Fibroblast of skin of back (primary cell): ENCODE measurements at places on chromosomes 3 and 15.

- peak; percentile 14 for DNase-seq
These were observed 103.8 kb upstream of the PRICKLE2 start for GRCh38 chr3:64329037-64329436.

DNA sequence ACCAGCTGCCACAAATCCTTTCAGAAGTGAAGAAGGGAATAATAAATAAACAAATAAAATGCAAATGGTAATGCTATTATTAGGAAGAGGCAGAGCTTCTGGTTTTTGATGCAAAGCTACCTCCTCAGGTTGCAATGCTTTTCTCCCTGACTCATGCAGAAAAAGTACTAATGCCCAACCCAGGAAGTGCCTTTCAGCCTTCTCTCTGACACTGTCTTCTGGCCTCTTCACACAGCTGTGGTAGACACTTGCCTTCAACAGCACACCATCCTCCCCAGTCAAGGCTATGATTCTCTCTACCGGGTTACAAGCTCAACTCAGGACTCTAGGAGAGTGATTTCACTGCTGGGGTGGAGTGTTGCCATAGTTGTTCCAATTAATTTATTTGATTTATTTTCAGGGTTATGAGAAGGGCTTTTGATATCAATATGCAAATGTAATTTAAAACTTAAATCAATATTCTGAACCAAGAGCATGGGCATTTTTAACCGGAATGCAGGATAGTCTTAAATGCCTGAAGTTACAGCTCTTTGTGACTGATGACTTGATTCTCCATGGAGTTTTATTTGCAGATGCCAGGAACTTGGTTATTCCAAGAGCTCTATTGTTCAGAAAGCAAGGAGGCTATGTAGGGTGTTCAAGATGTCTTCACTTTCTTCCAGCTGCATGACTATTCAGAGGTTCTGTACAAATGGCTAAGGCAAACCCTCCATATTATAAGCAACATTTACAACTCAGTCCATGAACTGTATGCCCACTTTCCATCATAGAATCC, 27.1 kb upstream of the GALNT15 start:
- DNase-seq = peak; percentile 59

DNA sequence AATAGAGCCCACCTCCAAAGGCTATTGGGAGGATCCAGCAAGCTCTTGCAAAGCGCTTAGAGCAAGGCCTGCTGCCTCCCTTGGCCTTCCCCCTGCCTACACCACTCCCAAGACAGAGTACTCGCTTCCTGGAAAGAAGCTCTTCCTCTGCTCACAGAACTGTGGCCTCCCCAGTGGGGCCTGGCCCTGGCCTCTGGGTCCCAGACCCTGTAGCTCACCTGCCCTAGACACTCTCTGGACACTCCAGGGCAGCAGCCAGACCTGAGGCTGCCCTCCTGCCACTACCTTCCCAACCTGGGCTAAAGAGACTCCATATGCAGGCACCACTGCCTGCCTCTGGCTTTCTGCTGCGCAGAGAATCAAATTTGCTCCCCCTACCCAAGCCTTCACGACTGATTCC, 49.9 kb downstream of the GRIP2 start:
- DNase-seq = no peak

GRCh38 chr3:188284455-188285212, 130.7 kb downstream of the LPP start:
- no peak for DNase-seq

- no peak for DNase-seq
These were observed 243.8 kb downstream of the SOX2 start for GRCh38 chr3:181955566-181955965.

DNA sequence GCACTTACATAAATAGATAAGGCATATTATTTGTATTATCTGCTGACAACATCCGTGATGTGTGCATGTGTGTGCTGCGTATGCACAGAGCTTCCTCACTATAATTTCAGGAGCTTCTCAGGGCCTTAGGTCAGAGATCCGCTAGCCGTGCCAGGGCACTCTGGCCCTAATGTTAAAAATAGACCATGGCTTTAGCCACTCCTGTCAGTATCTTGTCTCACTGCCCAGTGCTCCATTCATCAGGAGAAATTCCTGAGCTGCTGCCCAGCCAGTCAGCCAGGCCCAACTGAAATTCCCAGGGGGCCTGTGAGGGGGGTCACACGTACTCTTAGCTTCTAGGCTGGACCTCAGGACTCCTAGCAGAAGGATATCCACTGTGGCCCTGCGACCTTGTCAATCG, 70.0 kb upstream of the ABHD2 start:
- peak; percentile 72 for DNase-seq

DNA sequence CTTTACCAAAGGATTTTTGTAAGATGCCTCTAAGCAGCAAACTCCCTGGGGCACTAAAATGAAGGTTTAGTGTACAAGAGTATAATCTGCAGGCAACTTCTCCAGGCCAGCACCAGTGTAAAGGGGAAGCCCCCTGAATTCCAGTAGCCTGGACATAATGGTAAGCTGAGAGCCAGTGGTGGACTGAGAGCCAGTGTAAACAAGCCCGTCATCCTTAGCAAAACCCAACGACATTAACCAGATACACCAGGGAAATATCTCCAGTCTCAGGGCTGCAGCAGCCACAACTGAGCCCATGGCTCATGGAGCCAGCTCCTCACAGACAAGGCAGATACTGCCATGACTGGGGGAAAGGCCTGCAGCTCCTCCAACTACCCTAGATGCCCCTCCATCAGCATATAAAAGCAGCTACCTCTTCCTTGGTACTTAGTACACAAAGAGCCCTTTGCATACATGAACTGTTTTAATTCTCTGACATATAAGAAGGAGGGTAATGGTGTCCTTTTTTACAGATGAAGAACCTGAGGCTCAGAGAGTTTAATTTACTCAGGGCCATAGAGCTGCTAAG, 21.7 kb downstream of the PARP16 start:
- DNase-seq = no peak

DNA sequence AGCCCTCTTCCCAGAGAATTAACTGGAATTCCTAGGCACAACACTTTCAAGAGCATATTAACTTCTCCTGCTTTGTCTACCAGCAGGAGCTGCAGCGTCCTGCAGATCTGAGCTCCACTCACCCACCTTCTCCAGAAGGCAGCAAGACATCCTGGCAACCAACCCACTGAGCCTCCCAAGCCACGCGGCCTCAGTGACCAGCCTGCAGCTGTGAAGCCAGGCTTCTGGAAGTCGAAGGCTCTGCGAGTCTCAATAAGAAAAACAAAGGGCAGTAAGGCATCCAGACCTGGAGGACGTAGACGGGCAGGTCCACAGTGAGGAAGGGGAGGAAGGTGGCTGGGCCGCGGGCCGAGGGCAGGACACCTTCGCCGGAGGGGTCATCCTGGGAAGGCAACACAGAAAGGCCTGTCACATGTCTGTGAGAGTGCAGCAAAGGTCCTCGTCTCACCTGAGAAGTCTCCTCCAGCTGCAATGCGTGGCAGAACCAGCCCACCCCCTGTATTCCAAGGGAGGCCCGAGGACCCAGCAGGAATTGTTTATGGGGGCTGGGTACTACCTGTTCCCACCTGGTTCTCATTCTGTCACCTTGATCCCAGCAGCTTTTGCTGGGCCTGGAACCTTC, 36.2 kb downstream of the ZXDC start:
- no peak for DNase-seq

DNA sequence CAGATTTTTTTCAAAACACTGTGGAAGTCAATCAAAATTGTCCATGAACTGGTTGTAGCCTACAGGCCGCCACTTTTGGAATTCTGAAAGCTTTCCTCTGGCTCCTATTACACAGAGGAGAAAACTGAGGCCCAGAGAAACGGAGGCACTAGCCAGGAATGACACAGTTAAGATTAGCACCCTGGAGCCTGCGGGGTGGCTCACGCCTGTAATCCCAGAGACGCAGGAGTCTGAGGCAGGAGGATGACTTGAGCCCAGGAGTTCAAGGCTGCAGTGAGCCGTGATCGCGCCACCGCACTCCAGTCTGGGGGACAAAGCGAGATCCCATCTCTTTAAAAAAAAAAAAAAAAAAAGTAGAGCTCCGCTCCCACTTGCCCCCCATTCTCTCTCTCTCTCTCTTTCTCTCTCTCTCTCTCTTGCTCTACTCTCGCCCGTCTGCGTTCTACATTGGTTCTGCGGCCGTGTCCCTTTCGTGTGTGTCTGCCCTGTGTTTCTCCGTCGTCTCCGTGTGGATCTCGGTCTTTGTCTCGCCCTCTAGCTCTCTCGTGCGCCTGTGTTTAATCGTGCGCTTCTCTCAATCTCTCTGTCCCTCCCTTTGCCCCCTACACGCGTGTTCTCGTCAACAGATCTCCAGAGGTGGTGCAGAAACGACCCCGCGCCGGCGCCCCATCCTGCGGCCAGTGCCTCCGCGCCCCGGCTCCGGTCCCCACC, 512 bp upstream of the TRH start:
- no peak for DNase-seq

DNA sequence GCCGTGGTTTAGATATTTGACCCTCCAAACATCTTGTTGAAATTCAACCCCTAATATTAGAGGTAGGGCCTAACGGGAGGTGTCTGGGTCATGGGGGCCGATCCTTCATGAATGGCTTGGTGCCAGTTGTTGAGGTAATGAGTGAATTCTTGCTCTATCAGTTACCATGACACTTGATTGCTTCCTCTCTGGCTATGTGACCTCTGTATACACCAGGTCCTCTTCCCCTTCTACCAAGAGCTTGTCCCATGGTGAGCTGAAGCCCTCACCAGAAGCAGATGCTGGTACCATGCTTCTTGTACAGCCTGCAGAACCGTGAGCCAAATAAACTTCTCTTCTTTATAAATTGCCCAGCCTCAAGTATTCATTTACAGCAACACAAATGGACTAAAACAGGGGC, 41.8 kb upstream of the TIPARP start:
- no peak for DNase-seq

DNA sequence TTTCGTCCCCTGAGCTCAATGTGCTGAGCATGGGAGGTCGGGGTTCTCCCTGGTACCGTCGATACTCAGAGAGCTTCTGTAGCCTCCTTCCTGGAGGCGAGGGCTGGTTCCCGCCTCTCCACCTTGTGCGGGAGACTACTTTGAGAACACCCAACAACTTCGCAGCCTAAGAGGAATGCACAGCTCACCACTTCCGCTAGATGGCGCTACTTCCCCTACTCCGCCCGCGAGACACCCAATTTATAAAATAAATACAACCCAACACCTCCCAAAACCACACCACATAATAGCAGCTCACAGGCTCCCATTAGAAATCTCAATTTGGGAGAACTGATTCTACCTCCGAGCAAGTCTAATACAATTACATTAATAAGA, 1.2 kb downstream of the RGMA start:
- peak; percentile 57 for DNase-seq

DNA sequence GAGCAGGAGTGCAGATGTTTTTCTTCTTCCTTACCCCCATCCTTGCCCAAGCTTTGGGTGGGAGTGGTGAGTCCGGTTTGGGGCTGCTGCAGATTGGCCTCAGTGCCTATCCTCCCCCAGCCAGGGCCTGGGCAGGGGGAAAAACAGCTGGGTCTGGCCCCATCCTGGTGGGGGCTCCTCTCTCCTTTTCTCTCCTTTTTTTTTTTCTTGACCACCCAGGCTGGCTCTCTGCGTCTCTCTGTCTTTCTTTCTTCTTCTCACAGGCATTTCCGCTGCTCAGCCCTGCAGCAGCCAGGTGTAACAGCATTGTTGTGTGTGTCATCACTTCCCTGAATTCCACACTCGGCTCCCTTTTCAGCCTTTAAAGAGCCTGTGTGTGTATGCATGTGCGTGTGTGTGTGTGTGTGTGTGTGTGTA, 2.0 kb downstream of the FOXL2NB start:
- DNase-seq = no peak

GRCh38 chr3:188052169-188053035, 101.6 kb upstream of the LPP start:
- DNase-seq = peak; percentile 30

- peak; percentile 48 for DNase-seq
These were observed 48.6 kb downstream of the RARB start for GRCh38 chr3:25476639-25477038.

- DNase-seq = no peak
These were observed 318.5 kb downstream of the EDEM1 start for GRCh38 chr3:5505997-5506396.

GRCh38 chr15:69158843-69159240, 1.6 kb upstream of the GLCE start:
- no peak for DNase-seq

GRCh38 chr3:11284011-11284410, 11.8 kb downstream of the ATG7 start:
- no peak for DNase-seq

GRCh38 chr3:191740712-191741111, 279.7 kb downstream of the PYDC2 start:
- DNase-seq = no peak

DNA sequence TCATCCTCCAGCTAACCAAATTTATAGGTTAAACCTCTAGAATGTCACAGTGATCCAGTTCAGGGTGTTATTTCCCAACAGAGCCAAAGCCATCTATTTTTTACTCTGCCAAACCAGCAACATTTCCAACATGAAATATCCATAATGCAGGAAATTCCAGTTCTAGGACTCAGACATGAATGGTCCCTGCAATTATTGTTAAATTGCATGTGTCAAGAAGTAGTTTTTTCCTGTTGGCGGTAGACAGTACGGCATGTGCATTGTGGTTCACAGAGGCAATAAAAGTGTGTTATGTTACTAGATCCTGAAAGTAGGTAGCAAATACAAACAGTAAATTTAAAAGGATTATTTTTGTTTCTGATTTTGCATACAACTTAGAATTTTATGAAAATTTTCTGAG, 215.7 kb upstream of the THBS1 start:
- DNase-seq = peak; percentile 79

GRCh38 chr3:178255315-178255714, 280.9 kb upstream of the KCNMB2 start:
- peak; percentile 47 for DNase-seq

DNA sequence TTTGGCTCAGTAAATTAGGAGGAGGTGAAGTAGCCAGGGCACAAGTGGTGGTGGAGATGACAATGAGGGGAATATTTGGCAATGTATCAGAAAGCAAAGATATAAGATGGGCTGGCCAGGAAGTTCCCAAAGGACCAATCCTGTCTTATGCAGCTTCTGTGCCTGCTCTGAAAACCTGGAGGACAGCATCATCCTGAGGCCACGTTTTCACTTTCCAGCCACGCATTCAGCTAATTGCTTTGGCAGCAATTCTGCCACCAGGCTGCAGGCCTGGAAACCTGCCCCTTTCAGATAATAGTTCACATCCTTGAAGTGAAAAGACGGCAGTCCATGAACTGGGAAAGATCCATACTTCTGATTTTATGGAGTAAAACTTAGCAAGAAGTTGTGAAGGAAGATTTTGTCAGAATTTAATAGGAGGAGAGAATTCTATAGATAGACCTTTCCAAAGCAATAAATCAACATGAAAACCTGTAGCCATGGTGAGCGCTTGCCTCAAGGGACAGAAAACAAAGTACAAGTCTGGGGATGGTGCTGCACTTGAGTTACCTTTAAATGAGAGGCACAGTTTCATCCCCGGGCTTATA, 682.5 kb downstream of the GRM7 start:
- DNase-seq = no peak

GRCh38 chr15:64144565-64145281, 6.8 kb upstream of the SNX22 start:
- DNase-seq = no peak

GRCh38 chr15:67144609-67145311, 79.4 kb downstream of the SMAD3 start:
- DNase-seq = peak; percentile 95

- DNase-seq = no peak
These were observed 82.8 kb downstream of the BCHE start for GRCh38 chr3:165754219-165755007.
